ENCODE measurements at places on chromosomes 13 and 19.

DNA sequence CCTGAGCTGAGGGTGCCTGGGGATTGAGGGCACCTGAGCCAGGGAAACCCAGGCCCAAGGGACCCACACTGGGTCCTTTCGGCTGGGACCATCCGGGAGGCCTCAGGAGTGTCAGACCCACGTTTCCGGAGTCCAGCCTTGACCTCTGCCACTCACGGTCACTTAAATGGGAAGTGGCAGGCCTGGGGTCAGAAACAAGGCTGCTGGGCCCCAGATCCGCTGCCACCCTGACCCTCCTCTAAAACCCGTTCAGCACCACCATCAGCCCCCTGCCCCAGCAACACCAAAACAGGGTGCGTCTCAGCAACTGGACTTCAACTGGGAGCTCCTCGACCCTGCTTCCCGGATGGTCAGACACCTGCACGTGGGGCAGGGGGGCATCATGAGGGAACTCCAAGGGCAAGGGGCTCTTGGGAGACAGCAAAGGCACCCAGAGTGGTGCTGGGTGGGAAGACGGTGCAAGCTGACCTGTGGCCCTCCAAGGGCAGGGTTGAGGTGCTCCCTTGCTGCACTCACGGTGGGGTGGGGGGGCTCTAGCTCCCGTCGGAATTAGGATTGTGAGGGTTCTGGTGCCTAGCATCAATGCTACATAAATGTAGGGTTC is 1.2 kb upstream of the PLPP2 start:
- H3K27ac ChIP-seq: no peak overlapping the region
- peaks cover 5% of the 10 kb centered on the region for H3K4me1 ChIP-seq
- peaks cover 11% of the 10 kb centered on the region for H3K36me3 ChIP-seq
- H3K27me3 ChIP-seq: peaks cover 60% of the 10 kb centered on the region

- H3K4me1 ChIP-seq: no peaks in the 10 kb centered on the region
- H3K36me3 ChIP-seq: no peaks in the 10 kb centered on the region
- no peak for DNase-seq
- no peak overlapping the region for H3K4me3 ChIP-seq
- H3K27ac ChIP-seq: no peak overlapping the region
Measured at GRCh38 chr13:91564396-91564795, 166.0 kb downstream of the GPC5 start.

DNA sequence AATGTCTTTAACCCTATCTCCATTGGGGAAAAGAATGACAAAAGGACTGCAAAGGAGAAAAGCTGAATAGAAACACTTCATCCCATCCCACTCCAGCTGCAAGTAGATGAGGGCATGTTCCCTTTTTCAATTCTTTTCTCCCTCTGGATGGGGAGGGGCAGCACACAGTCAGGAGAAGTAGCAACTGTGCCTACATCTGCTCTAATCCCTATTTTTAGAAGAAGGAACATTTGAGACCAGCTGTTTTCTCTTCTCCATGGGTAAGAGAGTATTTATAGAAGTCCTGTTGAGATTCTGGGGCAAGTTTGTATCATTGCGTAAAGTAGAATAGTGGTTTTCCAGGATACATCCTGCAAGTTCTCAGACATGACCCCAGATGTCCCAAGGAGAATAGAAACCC is 9.3 kb upstream of the GTF3A start:
- DNase-seq: no peak
- no peaks in the 10 kb centered on the region for H3K4me1 ChIP-seq
- H3K27ac ChIP-seq: no peak overlapping the region
- H3K36me3 ChIP-seq: no peaks in the 10 kb centered on the region
- H3K4me3 ChIP-seq: no peak overlapping the region

DNA sequence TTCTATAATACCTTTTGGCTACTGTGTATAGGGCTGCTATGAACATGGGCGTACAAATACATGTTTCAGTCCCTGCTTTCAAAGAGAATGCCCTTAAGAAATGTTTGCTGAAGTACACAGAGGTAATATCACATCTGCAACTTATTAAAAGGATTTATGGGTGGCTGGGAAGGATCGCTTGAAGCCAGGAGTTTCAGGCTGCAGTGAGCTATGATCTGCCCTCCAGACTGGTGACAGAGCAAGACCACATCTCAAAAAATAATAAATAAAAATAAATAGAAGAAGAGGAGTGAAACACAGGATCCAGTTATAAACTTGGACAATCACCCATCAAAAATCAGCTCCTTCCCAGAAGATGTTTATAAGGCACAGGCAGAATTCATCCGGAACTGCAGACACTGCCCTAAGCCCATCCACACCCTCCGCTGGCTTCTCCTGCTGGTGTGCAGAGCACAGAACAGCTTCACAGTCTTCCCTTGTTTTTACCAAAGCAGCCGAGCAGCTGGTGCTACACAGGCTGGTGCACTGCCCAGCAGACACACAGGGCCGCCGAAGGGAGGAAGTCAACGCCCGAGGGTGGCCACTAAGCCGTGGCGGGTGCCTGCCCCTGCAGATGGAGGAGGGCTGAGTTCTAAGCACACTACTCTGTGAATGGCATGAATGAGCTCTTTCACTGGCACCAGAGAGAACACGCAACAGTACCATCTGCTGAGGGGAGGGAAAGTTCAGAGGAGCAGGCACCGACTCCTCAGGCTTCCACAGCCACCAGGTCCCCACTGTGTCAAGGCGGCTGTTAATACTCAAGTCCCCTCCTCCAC is 44.0 kb downstream of the BRD4 start:
- peaks cover 16% of the 10 kb centered on the region for H3K36me3 ChIP-seq
- H3K27ac ChIP-seq: peak overlapping the region; percentile 62
- no peaks in the 10 kb centered on the region for H3K27me3 ChIP-seq
- peaks cover 91% of the 10 kb centered on the region for H3K4me1 ChIP-seq

DNA sequence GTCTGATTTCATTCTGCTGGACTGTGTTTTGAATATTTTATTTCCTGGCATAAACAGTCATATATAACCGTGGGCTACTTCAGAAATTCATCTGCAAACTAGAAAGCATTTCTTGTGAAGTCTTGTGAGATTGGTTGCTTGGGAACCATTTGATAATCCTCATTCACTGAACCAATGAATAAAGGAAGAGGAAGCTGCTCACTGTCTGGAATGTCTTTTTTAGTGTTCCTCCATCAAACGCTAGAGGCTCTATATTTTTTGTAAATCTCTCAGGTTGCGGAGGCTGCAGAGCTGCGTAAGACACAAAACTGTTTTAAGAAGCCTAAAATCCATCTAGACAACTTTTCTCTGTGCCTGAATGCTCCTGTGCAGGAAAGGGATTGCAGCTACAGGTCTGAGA is 18.7 kb upstream of the GPR12 start:
- no peak overlapping the region for H3K4me3 ChIP-seq
- no peak overlapping the region for H3K27ac ChIP-seq
- no peak for DNase-seq
- H3K4me1 ChIP-seq: no peaks in the 10 kb centered on the region

GRCh38 chr19:35959040-35959967 is 23.1 kb downstream of the LRFN3 start:
- H3K4me3 ChIP-seq: peak overlapping the region; percentile 86
- peak; percentile 79 for DNase-seq

DNA sequence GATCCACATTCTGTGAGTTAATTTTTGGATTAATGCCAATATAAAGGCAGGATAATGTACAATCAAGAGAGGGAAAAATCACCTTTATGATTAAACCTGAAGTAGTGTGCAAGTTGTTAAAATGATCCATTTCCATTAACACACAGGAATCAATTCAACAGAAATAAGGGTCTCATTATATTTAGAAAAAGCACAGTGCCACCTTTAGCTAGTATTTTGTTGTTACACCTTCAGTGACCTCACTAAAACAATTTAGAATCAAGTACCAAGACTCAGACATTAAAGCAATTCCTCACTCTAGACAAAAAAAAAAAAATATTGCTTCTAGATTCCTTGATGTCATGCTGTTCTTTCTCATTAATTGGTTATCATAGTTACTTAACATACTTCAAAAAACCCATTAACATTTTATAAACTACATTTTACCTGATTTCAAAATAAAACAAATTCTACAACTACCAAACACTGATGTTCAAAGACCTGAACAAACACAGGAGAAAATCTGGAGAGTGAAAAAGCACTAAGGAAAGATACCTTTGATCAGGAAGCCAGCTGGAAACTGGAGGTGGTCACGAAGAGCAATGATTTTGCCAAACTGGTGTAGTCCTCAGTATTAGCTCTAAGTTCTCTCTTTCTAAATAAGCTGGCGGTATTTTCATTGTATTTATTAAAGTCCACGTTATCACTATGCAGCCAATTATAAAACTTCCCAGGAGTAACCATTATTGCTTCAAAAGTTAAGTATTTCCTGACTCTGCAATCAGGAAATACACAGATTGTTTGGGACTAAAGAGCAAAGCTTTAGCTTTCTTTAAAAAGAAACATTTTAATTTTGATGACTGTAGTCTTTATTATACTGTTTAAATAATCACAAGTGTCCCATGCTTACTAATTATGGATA is 115.3 kb downstream of the TBC1D4 start:
- no peak overlapping the region for H3K27ac ChIP-seq
- H3K36me3 ChIP-seq: no peaks in the 10 kb centered on the region
- peaks cover 8% of the 10 kb centered on the region for H3K4me1 ChIP-seq
- no peak for DNase-seq
- no peak overlapping the region for H3K4me3 ChIP-seq

- no peak for DNase-seq
- H3K27ac ChIP-seq: no peak overlapping the region
- H3K36me3 ChIP-seq: no peaks in the 10 kb centered on the region
- no peak overlapping the region for H3K4me3 ChIP-seq
- H3K27me3 ChIP-seq: no peaks in the 10 kb centered on the region
Measured at GRCh38 chr19:4988770-4989251, 19.9 kb downstream of the KDM4B start.

GRCh38 chr19:47598407-47599349 is 10.3 kb upstream of the BICRA start:
- H3K4me3 ChIP-seq: peak overlapping the region; percentile 41
- no peak for DNase-seq
- H3K27ac ChIP-seq: no peak overlapping the region
- H3K27me3 ChIP-seq: no peaks in the 10 kb centered on the region
- H3K36me3 ChIP-seq: peaks cover 23% of the 10 kb centered on the region
- peaks cover 27% of the 10 kb centered on the region for H3K4me1 ChIP-seq
